ENCODE measurements at places on chromosomes 7 and 10.

DNA sequence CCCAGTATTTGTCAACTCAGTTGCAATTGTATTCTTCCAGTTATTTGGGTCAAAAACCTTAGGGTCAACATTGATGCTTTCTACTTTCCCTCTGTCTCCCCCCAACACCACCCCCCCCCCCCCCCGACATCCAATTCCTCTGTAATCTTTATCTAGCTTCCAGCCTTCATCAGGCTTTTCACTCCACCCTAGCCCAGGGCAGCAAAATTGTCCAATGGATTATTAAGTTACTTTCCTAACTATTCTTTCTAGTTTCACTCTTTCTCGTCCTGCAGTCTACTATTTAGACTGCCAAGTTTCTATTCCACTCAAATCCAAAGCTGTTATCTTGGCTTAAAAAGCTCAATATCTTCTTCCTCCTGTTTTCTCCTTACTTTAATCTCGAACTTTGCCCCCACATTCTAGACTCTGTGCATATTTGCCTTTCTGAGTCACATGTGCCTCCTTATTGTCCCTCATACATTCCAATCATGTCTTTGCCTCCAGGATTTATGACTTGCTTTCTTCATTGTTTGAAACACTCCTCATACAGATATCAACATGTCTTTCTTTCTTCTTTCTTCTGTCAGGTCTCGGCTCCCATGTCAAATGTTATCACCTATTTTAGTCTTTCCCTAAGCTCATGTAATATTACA, 196.6 kb upstream of the TMEM196 start:
- DNase-seq = no peak

GRCh38 chr10:76649723-76650127, 987.9 kb downstream of the KCNMA1 start:
- no peak for DNase-seq

- no peak for DNase-seq
Observed at GRCh38 chr10:120606051-120606764, 149.2 kb downstream of the PLPP4 start.

GRCh38 chr7:158956805-158957509, 100.6 kb downstream of the DYNC2I1 start:
- no peak for DNase-seq

Data from stimulated activated CD8-positive, alpha-beta memory T cell treated with anti-CD3 and anti-CD28 coated beads, Interleukin-15, amount 100 ng/mL, for 48 hours (primary cell).